ENCODE measurements at places on chromosomes 16 and 17.

- DNase-seq, result no peak
Observed at GRCh38 chr16:67683767-67684166, 17.2 kb downstream of the C16orf86 start.

- DNase-seq, result no peak
Observed at GRCh38 chr17:30812218-30813177, 12.0 kb downstream of the CRLF3 start.

DNA sequence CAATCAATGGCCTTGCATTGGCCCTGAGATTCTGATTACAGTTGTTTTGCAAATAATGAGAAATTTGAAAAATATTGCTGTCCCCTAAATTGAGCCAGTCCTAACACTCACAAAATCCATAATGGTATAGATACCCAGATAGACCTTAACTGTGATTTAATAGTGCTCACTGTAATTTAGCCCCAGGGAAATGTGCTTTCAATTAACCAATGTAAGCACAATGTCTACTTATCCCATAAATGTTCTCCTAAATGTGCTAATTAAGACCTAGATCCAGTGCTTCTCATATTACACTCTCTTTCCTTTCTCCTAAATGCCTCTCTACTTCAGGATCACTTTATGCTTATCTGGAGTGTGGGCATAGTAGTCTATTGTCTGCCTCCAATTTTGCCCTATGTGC is 417.8 kb upstream of the CCL2 start:
- DNase-seq, result no peak

- no peak for DNase-seq
Observed at GRCh38 chr16:70392606-70393005, 45.9 kb downstream of the DDX19A start.

GRCh38 chr17:16488186-16488967 is 3.6 kb downstream of the LRRC75A start:
- no peak for DNase-seq

GRCh38 chr16:7962091-7962879 is 628.0 kb downstream of the TMEM114 start:
- no peak for DNase-seq
